ENCODE measurements at places on chromosomes 13 and 19.

DNA sequence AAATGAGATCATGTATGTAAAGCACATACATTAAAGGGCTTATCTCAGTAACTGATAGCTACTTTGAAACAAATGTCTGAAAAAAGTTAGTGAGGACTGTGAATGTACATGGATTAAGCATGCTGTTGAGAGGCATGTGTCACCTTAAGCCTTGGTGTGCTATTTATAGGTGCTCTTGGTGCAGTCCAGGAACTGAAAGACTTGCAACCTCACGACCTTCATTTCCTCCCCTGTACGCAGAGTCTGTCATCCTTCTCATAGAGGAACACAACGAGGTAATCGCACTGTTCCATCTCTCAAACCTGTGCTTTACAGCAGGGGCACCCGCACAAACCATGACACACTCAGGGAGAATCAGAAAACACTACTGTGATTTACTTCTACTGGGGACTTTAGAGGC, 65.6 kb downstream of the UFM1 start:
- no peak for DNase-seq

GRCh38 chr13:60162096-60162495, 1.6 kb downstream of the DIAPH3 start:
- DNase-seq, result no peak

GRCh38 chr13:90258129-90258528, 1089.4 kb upstream of the MIR17HG start:
- DNase-seq, result no peak

DNA sequence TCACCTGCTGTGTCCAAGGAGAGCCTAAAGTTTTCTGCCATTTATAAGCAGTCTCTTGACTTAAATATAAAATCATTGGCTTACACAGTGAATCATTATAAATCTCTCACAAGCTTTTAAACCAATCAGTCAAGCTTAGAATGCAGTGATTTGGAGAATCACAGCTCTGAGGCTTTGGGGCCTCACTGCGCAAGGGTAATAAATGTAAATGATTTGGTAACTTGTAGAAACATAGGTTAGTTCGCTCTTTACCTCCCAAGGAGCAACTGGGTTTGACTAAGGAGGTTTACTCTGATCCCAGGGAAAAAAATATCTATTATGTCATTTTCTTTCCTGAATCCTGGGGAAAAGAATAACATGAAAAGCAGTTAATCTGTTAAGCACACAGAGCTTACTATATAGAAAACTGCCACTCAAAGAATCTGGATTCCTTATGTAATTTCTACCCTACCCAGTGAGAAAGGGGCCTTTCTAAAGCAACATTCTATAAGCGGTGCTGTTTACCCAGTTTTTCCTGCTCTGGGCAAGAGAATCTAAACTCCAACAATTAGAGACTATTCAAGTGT, 128.2 kb downstream of the MZT1 start:
- DNase-seq, result no peak

GRCh38 chr13:111488486-111489132, 168.2 kb downstream of the TEX29 start:
- DNase-seq, result no peak

- DNase-seq, result no peak
Observed at GRCh38 chr19:45049073-45049736, 10.4 kb downstream of the CLASRP start.

DNA sequence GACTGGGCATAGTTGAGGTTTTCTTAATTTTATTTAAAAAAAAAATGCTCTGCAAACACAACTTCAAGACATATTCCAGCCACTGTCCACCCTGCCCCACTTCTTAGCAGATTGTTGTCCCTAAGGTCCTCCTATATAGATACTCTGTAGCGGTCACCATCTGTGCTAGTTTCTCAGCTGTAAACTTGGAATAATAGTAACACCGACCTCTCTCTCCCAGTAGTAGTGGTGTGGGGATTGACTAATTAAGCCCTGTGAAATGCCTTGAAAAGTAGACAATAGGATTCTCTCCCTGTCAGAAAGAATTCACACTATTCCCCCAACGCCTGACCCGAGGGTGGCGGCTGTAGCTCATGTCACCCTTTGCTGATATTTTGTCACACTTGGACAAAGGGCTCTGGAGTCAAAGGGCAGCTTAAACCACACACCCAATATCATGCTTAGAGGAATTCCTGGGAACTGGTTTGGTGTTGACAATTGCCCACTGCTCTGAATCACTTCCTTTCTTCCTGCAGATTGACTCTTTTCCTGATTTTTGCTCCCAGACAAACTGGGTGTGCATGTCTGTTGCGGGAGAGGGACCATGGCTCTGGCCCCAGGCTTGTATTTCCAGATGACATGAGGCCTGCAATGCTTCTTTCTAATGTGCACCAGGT, 9.2 kb upstream of the SERP2 start:
- DNase-seq, result peak; percentile 38

- DNase-seq, result peak; percentile 82
Observed at GRCh38 chr19:49672131-49672919, 4.7 kb upstream of the PRMT1 start.

GRCh38 chr13:104143760-104144416, 1077.7 kb upstream of the SLC10A2 start:
- DNase-seq, result no peak

GRCh38 chr19:46404055-46404752, 9.2 kb downstream of the CCDC8 start:
- DNase-seq, result no peak

DNA sequence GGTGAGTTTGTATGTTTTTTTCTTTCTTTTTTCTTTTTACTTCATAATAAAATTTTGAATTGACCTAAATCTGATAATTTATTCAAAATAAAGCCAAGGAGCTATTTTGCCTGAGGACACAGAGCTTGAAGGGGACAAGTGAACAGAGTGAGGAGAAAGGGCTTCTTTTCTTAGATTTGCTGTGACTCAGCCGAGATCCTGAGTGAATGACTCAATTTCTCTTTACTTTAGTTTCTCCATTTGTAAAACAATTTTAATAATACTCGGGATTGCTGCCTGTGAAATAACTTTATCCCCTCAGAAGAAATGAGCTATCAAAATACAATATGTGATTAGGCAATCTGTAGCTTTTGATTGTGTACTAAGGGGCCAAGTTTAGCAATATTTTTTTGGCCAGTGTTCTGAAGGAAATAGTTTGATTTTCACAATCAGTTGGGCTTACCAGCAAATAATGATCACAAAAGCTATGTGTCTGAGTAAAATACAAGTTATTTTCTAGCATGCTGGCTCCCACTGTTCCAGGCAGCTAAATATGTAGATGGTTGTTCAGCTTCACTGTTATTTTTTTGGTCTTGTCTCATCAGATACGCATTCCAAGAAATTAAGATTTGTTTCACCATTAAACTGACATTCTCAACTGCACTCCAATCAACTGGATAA, 437.5 kb downstream of the FGF9 start:
- DNase-seq, result no peak

- DNase-seq, result no peak
Observed at GRCh38 chr13:89550938-89551337, 1796.5 kb upstream of the MIR17HG start.

GRCh38 chr13:99500839-99501183, 461 bp upstream of the TM9SF2 start:
- no peak for DNase-seq

- DNase-seq, result peak; percentile 50
Observed at GRCh38 chr19:756236-756635, 5.3 kb downstream of the MISP start.

GRCh38 chr13:75906315-75906714, 270.2 kb downstream of the LMO7 start:
- DNase-seq, result no peak

DNA sequence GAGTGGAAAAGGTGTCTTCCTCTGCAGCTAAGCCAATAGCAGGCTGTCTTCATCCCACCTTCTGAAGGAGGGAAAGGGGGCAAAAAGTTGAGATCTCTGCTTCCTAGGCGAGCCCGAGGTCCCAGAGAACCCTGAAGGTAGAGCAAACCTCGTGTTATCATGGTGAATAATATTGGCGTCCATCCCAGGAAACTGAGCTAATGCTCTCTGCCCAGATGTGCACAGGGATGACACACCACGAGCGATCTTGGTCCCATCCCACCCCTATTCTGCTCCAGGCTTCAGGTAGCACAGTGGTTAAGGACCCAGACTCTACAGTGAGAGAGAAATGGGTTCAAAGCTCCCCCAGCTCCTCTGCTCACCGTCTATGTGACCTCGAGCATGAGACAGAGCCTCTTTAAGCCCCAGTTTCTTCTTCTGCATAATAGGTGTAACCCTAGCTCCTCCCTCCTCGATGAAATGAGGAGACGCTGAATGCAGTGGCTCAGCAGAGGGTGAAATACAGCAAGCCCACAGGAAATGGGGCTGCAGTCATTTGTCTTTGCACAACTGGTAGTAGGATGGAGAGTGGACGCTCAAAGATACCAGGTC, 9.9 kb upstream of the CEACAM20 start:
- DNase-seq, result no peak

GRCh38 chr13:113802090-113802531, 43.1 kb downstream of the TMEM255B start:
- DNase-seq, result peak; percentile 87

DNA sequence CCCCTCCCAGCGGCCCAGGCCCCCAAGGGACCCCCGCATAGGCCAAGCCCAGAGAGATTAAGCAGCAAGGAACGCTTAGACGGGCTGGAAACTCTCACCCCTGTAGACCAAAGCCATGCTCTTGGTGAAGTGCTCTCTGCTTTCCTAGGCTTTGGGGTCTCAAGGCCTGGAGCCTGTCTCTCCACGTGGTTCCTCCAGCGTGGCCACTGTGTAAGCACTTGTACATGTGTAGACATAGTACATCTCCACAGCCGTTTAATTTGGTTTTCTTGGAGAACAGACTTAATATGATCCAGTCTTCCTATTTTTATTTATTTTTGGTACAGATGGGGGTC, 1.1 kb downstream of the NUDT19 start:
- no peak for DNase-seq

DNA sequence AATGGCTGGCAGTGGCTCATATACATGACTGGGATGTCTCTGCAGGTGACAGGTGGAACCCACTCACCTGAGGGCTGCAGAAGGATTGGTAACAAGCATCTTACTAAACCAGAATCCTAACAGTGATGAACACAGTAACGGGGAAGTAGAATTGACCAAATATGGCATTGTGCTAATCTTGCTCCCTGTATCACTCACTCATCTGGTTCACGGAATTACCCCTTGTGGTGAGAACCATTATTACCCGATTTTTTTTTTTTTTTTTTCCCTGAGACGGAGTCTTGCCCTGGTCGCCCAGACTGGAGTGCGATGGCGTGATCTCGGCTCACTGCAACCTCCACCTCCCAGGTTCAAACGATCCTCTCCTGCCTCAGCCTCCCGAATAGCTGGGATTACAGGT, 69.5 kb downstream of the PTPRS start:
- DNase-seq, result no peak

- no peak for DNase-seq
Observed at GRCh38 chr13:100175078-100175802, 86.3 kb downstream of the PCCA start.

- peak; percentile 70 for DNase-seq
Observed at GRCh38 chr13:109383683-109384082, 402.7 kb downstream of the IRS2 start.

DNA sequence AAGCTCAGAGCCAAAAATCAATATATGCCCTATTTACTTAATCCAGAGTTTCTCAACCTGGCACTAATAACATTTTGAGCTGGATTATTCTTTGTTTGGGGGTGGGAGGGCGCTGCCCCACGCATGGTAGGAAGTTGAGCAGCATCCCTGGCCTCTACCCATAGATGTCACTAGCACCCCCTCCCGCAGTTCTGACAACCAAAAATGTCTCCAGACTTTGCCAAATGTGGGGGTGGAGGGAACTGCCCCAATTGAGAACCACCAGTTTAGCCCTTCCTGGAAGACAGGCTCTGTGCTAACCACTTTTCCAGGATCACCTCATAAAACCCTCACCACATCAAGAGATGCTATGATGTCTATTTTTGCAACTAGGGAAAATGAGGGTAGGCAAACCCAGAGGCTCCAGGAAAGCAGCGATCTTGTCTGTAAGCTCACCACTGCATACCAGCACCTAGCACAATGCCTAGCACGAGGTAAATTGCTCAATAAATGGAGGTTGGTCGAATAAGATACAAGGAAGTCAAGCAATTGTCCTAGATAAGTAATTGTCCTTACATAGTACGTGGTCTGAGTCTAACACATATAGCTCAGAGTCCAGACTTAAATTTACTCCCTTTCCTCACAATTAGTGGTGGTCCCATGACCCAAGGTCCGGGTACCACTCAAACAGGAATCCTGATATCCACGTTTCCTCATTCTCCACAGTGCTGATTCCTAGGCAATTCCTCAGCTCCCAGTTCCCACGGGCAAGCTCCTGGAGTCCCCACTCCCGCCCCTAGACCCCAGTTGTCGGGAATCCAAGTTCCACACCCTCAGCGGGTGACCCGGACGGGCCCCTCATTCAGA, 892 bp downstream of the TRIR start:
- no peak for DNase-seq

GRCh38 chr19:7450243-7451223, 38.3 kb downstream of the PEX11G start:
- DNase-seq, result no peak

- no peak for DNase-seq
Observed at GRCh38 chr19:45994456-45994997, 740 bp upstream of the CCDC61 start.

- no peak for DNase-seq
Observed at GRCh38 chr13:108102771-108103170, 112.6 kb downstream of the LIG4 start.

GRCh38 chr19:30450100-30450499, 77.9 kb downstream of the ZNF536 start:
- DNase-seq, result no peak

DNA sequence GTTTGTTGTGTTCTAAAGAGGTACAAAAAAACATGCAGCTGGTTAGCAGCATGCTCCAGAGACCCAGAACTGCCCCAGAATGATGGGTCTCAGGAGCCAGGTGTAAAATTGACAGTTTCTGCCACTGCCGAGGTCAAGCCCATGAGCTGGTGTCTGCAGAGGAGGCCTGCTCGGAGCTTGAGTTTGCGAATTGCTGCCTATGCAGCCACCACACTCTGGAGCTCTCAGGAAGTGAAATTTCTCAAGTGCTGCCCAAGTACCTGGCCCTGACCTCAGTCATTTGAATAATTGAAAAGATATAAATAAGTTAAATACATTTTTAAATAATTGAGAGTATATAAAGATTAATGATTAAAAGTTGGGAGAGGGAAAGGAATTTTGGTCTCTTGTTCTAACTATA, 66.4 kb downstream of the ZAR1L start:
- DNase-seq, result no peak

- no peak for DNase-seq
Observed at GRCh38 chr13:75704927-75705288, 68.8 kb downstream of the LMO7 start.

Data from H54 (cell line).